Thoracic aorta (tissue), 2 donors: ENCODE measurements at places on chromosomes 13 and 19.

DNA sequence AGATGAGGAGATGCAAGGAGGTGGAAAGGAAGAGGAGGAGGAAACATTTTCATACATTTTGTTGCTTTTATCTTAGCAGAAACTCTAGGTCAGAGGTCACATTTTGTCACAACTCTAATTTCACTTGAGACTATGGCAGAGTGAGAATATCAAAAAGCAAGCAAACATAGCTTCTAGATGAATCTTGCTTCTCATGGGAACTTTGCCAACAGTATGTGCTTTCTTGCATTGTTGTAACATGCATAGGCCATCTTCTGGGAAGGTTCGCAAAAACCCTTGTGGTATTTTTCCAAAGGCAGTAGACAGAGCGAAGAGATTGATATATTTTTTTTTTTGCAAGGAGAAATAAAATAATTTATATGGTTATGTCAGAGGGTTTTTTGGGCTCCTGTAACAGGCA, 291.3 kb downstream of the MTUS2 start:
- DNase-seq: no peak

GRCh38 chr19:2343289-2343982, 15.0 kb downstream of the SPPL2B start:
- no peak for DNase-seq

DNA sequence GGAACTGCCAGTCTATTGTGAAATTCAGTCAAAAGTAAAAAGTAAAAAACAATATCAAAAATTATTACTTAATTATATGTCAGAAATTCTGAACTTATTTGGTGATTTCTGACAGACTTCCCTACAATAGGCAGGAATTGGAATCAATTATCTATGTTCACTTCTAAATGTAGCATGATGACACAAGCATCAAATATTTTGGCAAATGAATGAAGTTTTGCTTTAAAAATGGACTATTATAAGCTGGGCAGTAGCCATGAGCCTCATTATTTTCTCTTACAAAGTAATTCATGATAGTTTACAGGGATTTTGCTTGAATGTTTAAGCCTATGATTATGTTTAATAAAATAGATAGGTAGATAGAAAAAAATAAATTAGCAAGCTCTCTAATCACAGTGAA, 582.6 kb downstream of the SLITRK6 start:
- no peak for DNase-seq

DNA sequence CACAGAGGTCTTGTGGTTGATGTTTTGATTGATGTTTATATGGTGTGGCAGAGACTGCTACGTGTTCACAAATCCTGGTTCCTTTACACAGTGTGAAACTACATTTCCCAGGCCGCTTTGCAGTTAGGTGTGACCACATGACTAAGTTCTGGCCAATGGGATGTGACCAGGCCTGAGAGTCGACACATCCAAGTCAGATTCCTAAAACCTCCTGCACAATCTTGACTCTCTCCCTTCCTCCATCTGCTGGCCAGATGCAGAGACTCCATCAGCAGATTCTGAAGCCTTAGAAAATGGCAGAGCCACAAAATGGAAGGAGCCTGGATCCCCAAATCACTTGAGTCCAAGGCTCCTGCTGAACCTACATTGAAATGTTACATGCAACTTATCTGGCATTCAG, 12.6 kb downstream of the CD37 start:
- no peak for DNase-seq

- DNase-seq: no peak
Measured at GRCh38 chr19:18160971-18161635, 8.1 kb downstream of the PIK3R2 start.

DNA sequence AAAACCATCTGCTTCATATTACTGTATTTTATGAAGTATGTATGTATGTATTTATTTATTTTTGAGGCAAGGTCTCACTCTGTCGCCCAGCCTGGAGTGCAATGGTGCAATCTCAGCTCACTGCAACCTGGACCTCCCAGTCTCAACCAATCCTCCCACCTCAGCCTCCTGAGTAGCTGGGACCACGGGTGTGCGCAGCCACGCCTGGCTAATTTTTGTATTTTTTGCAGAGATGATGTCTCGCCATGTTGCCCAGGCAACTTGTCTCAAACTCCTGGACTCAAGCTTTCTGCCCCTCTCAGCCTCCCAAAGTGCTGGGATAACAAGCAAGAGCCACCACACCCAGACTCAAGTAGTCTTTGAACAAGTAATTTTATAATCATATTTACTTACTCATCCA, 5.5 kb downstream of the KATNAL1 start:
- DNase-seq: no peak

DNA sequence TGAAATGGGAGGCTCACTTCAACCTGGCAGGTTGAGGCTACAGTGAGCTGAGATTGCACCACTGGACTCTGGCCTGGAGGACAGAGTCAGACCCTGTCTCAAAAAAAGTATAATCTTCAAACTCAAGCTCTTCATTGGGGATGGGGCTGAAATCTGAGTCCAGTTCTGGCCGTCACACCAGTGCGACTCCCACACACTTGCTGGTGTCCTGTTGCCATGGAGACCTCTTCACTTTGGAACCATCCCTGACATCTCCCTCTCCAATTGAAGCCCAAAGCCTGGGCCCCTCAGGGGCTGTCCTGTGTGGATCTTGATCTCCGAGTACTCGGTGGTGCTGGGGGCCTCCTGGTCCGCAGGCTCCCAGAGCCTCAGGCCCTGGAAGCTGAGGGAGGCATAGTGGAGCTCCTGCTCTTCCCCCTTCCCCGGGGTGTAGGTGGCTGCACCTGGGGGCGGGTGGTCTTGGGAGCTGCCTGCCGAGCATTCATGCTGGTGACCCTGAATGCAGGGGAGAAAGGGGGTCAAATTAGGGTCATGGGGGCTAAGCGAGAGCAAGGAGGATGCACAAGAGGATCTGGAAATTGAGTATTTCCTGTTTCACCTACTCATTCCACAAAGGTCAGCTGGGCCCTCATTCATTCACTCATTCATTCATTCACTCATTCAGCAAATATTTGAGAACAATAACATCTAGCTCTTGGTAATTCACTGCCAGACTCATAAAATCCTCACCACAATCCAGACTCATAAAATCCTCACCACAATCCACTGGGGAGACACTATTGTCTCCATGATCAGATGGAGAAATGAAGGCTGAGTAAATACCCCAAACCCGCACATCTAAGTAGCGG, 11.0 kb downstream of the SIGLEC11 start:
- DNase-seq: no peak

DNA sequence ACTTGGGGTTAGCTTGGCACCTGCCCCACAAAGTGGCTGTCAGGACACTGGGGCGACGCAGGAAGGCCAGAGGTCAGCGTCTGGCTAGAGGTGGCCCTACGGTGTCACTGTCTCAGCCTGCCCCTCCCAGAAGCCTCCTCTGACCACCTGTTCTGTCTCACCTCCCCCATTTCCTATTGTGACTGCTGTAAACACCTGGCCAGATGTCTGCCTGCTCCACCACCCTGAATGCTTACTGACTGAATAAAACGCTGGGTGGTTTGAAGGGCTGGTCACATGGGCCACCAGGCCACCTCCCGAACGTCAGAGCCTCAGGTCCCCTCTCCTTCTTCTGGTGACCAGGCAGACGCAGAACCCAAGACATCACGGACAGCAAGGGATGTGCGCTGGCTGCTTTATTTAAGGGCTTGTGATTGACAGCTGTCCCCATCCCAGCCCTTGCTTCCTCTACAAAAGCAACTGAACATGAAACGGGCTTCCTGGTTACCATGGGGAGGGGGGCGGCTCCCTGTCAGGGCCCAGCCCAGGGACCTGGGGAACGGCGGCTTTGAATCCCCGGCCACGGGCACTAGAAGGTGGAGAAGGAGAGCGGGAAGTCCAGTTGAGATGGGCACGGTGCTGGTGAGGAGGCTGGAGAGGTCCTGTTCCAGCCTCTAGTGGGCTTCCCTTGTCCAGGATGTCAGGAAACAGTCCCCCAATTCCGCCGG, 6.2 kb downstream of the ELOF1 start:
- no peak for DNase-seq

- DNase-seq: no peak
Measured at GRCh38 chr13:31972453-31972852, 59.1 kb upstream of the FRY start.

DNA sequence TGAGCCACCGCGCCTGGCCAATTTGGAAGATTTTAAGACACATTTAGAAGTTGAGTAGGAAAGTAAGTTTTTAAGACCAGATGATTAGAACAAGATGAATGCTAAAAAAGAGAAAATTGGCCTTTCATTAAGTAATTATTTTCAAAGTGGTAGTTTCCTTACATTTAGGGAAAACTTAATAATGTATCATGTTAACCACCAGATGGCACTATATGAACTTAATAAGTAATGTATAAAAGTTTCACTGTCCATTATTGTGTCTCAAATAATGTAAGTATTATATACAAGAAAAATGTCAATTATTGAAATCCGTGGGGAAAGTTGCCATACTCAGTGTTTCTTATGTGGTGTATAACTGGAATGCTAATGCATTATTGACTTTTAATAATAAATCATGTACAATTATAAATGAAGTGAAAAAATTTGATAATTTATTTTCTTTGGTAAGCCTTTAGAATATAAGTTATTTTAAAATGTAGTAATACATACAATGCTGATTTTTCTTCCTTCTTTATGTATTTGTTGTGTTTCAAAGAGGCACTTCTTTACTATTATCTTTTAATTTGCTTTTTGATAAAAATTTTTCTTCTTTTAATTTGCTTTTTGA, 29.2 kb downstream of the COG6 start:
- no peak for DNase-seq

- no peak for DNase-seq
Measured at GRCh38 chr19:55273978-55274707, 5.8 kb downstream of the HSPBP1 start.

GRCh38 chr19:38759590-38760003, 13.7 kb downstream of the LGALS7 start:
- DNase-seq: no peak

DNA sequence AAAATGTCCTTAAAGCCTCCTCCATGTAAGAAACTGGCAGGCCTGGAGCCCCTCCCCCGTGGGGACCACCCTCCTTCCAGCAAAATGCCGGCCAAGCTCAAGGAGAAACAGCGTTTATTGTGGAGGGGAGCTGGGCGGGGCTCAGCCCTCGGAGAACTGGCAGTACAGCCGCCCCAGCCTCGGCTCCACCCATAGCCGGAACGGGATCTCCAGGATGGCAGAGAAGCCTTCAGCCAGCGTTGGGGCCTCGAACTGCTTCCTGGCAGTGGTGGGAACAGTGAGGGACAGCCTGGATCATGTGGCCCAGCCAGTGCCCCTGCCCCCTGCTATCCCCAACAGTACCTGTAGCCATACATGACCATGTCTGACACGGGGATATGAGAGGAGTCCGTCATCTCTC, 6.3 kb downstream of the PNKP start:
- no peak for DNase-seq

DNA sequence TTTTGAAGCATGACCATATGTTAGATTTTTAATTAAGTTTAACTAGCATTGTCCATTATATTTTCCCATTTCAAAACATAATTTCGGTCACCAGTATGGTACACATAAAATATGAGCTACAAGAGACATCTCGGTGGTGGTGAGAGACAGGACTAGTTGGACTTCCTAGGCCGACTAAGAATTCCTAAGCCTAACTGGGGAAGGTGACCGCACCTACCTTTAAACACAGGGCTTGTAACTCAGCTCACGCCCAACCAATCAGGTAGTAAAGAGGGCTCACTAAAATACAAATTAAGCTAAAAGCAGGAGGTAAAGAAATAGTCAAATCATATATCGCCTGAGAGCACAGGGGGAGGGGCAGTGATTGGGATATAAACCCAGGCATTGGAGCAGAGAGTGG, 22.9 kb downstream of the DNAJC15 start:
- DNase-seq: no peak

GRCh38 chr13:73989244-73989843, 144.9 kb downstream of the KLF12 start:
- no peak for DNase-seq

- no peak for DNase-seq
Measured at GRCh38 chr13:94703271-94703670, 9.1 kb downstream of the SOX21 start.

DNA sequence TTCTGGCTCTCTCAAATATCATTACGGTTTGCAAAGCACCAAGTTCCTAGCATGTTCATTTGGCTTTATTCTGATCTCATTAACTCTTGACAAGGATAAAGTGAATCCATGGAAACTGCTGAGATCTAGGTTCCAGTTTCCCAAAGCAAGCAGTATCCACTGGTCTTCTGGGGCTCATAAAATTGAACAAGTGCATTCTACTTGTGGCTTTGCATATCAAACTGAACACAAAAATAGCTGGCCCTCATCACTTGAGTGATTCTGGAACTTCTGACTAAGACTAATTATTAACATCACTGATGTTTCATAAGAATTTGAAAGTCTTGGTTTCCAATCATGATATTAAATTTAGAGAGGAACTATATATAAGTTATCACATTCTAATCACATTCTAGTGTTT, 6.3 kb upstream of the KCTD12 start:
- no peak for DNase-seq

DNA sequence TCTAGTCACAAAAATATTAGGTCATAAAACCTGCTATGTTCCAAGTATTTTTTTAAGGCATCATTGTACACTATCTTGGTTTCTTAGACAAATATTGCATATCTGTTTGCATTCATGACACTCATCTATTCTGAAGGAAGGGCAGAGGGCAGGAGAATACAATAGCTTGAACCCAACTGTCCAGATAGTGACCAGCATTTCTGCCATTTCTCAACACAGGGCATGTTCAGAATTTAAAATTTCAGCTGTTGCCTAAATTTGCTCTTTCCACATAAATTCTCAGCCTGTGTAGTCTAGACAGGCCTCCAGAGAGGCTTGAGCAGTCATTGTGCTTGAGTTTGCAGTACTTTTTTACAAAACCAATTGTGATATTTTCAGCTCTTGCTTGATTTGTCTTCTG, 119.5 kb downstream of the ZAR1L start:
- DNase-seq: no peak

GRCh38 chr19:32012886-32013631, 332.4 kb upstream of the ZNF507 start:
- DNase-seq: no peak

- no peak for DNase-seq
Measured at GRCh38 chr19:30810726-30811125, 438.5 kb downstream of the ZNF536 start.

DNA sequence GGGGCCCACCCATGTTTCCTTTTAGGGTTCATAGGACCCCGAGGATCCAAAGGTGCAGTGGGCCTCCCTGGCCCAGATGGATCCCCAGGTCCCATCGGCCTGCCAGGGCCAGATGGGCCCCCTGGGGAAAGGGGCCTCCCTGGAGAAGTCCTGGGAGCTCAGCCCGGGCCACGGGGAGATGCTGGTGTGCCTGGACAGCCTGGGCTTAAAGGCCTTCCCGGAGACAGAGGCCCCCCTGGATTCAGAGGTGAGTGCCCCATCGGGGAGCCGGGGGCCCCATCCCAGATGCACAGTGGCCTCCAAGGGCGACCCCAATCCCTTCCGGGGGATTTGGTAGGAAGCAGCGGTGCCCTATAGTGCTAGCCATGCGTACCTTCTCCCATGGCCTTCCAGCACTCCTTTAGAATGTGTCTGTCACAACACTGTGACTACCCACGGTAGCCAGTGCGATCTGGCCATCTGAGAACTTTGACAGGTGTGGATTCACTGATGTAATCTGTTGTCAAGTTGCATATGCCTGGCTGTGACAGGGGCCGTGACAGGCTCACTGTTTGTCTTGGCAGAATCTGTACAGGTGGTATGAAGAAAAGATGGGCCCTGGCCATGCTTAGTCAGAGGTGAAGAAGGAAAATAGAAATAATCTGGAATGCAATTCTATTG, 88.5 kb downstream of the RAB20 start:
- no peak for DNase-seq

GRCh38 chr19:9645472-9645871, 24.4 kb upstream of the ZNF561 start:
- DNase-seq: no peak
